NCI-H2171 treated with DMSO at 0.1 percent for 48 hours (cell line): ENCODE measurements at places on chromosomes 7 and 10.

GRCh38 chr7:28086198-28086597 is 94.4 kb downstream of the JAZF1 start:
- no peak for DNase-seq

DNA sequence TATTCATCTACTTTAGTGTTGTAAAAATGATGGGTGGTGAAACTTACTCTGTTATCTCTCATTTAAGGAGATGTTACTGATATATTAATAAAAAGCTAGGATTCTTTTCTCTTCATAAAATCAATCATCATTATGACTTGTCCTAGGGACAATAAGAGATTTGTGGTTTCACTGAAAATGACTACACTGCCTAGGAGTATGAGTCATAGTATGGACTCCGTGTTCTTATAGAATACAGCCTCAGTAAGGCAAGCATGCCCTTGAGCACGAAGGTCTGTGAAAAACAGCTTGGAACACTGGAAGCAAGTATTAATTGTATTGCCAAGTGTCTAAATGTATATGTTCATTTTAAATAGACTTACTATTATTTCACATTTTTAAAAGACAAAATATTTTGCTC is 749.2 kb upstream of the PCDH15 start:
- no peak for DNase-seq

DNA sequence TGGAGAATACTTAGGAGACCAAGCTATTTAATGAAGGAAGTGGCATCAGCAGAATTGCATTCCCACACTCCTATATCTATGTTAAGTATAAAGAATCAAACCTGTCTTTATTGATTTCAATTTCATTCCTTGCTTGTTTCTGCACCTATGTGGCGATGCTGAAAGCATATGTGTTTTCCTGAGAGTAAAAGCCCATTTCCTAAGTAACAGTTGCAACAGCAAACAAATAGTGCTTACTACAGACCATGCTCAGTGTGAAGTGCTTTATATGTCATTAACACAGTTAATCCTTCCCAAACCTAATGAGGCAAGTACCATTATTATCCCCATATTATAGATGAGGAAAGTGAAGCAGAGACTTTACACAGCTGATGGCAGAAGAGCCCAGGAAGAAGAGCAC is 552.1 kb downstream of the PARD3 start:
- DNase-seq = no peak

DNA sequence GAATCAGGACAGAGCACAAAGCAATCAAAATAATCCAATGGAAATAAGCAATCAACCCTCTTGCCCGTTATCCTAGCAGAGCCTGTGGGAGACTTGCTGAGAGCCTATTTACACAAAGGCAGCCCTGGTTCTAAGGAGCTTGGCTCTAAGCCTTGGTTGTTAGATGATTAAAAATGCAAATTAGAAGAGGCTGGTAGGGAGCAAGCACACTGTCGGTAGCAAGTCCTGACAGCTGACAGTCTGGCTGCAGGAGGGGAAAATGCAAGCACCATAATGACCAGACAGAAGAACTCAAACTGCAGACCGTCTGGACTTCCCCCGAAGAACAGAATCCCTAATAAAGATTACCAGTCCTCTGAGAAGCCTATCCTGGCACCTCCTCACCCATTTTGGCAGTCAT is 131.8 kb upstream of the CTTNBP2 start:
- DNase-seq = no peak

DNA sequence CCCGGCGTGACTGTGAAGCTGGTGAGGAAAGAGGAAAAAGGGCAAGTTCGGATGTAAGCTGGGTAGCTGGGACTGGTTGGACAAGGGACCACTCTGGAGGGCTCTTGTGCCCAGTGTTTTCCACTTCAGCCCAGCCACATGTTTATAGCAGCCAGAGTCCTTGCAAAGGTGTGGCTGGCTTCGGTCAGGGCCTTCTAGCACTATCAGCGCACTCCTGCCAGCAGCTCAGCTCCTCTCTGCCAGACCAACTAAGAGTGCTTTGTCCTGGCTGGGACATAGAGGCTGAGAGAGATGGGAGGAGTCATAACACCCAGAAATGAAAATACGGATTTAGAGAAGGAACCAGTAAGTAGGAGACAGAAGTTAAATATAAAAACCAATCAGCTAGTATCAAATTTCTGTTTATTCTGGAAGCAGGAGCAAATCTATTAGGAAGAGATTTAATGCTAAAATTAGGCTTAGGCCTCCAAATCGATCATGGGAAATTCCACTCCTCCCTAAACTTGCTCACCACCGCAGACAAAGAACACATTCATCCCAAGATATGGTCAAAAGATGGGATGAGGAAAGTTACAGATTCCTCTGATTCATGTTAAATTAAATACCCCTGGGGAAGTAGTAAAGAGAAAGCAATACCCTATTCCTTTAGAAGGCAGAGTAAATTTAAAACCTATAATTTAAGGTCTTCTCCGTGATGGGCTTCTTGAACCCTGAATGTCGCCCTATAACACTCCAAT is 135.0 kb downstream of the RALA start:
- no peak for DNase-seq

DNA sequence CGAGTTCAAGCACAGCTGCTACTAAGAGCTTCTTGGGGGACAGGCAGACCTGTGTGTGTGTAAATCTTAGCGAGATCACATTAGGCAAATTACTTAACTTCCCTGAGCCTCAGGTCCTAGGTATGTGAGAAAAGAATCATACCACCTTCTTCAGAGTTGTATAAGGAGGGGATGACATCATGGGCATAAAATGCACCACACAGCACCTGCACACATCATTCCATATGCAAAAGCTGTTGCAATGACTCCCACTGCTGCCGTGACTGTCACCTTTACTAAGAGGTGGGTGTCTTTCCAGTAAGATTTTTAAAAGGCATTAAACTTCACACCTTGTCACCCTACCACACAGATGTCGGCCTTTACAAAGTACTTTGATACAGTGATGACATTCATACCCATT is 146.0 kb downstream of the FANK1 start:
- no peak for DNase-seq

- DNase-seq = peak; percentile 14
These were observed at the start of gene IFIT3 for GRCh38 chr10:89327803-89328441. Gene IFIT3, plus strand, starts transcription at chr10:89327997. Its CDS starts 77 bp downstream, at chr10:89328074.

DNA sequence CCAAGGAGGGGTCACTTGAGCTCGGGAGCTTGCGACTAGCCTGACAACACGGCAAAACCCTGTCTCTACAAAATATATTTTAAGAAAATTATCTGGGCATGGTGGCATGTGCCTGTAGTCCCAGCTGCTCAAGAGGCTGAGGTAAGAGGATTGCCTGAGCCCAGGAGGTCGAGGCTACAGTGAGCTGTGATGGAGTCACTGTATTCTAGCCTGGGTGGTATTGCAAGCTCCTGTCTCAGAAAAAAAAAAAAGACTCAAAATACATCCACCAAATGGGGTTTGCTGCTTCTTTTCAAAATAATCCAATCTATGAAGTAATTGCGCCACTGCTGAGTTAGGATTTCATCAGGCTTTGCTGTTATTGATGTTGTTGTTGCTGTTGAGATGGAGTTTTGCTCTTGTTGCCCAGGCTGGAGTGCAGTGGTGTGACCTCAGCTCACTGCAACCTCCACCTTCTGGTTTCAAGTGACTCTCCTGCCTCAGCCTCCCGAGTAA is 11.1 kb upstream of the VIM start:
- DNase-seq = no peak

DNA sequence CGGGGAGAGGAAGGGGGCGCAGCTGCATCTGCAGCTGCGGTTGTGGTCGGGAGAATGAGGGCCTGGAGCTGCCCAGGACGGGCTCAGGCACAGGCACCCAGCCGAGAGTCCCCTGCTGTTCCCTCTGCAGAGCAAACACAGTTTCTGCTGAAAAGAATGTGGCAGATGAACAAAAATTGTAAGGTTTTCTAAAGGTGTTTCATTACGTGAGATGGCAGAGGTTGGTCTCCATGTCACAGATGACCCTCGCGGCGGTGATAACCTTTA is 456.2 kb downstream of the DNAJB6 start:
- DNase-seq = no peak

DNA sequence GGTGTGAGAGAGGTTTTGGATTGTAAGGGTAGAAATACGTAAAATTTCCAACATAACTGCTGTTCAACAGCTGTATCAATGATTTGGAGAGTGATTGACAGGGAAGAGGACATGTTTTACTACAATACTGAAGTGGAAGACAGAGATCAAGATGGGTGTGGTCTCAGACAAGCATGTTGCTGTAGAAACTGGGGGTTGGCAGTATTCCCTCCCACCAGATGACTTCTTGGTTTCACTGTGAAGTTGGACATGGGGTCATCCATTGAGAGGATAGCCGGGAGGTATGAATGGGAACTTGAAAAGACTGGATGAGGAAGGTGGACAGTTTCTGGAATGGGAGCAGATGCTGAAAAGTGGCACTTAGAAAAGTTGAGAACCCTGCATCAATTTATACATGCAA is 95.3 kb upstream of the HDAC9 start:
- no peak for DNase-seq

DNA sequence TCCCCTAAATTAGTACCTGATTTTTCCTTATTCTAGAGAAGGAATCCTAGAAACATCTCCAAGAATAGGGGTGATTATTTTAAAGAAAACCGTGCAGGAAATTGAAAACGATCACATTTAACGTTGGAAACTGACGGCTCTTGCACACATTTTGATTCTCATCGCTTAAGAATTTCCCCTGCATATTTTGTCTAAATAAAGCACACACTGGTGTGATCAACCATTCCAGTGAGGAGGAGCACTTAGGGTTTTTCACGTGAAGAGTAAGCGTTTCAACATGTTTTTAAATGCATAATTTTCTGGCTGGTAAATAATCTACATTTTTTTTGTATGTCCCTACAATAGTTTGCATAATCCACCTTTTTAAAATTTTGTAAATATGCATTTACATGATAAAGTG is 229.7 kb upstream of the PFKP start:
- no peak for DNase-seq

GRCh38 chr7:21616796-21617436 is 74.1 kb downstream of the DNAH11 start:
- DNase-seq = no peak

GRCh38 chr7:40978047-40978446 is 724.8 kb downstream of the INHBA start:
- DNase-seq = no peak

- DNase-seq = no peak
These were observed 1.4 kb upstream of the ZNF212 start for GRCh38 chr7:149238051-149238450.

GRCh38 chr10:119373294-119374102 is 166.1 kb downstream of the GRK5 start:
- DNase-seq = peak; percentile 50

- peak; percentile 74 for DNase-seq
These were observed 97.3 kb downstream of the PPP1R9A start for GRCh38 chr7:95004618-95005247.

DNA sequence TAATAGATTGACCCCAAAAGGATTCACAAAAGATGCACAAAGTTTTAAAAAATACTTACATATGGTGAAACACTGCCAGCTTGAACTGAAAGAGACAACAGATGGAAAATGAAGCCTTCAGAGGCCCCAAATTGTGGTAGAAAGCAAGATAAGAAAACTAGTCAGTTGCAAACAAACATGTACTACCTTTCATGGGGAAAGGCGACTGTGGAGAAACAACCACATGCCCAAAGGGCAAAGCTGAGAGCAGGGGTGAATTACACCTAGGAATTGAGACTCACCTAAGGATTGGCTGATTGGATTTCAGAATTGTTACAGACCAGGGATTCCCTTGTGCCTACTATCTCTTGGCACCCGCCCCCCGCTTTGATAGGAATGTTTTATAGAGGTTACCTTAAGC is 13.1 kb downstream of the EPC1 start:
- DNase-seq = no peak

DNA sequence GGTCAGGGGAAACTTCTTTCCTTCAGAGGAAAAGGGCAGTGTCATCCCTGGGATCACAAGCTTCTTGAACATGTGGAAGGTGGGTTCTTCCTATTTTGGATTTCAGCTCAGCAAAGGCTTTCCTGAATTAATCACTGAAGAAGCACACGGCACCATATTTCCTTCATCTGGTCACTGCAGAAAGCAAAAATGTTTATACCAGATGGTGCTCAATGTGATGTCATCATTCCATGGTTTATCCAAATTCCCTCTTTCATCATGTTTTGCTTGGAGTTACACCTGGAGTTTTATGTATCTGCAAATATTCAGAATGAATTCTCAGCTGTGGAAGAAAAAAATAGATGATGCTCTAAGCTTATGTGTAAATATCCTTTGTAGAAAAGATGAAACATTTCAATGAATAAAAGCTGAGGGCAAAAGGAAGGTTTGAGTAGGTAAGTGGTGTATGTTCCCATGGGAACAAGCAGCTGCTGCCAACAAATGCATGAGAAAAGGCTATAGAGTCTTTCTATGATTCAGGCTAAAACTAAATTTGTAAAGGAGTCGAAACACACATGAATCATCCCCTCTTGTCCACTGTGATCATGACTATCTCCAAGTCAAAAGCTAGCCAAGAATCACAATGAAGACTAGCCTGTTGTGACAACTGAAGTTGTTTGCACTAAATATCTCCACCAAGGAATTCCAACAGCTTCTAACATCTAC is 26.9 kb upstream of the BPGM start:
- DNase-seq = peak; percentile 28

DNA sequence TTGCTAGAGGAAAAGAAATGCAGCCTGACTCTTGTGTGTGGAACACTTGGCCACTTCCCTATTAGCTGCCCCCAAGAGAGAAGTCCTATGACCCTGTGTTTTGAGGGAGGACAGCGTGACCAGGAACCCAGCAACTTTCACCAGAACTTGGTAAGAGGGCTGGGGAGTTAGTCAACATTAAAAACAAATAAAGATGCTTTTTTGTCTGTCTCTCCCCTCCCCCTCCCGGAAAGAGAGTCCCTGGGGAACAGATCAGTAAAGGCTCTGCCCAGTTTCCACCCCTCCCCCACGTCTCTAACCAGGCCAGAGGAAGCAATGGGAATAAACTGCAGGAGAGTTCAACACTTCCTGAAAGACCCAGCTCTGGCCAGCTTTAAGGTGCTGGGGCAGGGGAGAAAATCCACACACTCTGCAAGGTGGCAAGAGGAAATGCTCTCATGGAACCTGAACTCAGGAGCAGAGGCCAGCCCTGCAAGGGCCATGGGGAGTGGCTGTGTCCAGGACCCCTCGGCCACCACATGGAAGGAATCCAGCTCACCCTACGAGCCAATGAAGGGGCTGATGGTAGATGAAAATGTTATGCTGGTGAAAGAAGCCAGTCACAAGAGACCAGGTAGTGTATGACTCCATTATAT is 21.5 kb downstream of the SH3PXD2A start:
- DNase-seq = no peak

DNA sequence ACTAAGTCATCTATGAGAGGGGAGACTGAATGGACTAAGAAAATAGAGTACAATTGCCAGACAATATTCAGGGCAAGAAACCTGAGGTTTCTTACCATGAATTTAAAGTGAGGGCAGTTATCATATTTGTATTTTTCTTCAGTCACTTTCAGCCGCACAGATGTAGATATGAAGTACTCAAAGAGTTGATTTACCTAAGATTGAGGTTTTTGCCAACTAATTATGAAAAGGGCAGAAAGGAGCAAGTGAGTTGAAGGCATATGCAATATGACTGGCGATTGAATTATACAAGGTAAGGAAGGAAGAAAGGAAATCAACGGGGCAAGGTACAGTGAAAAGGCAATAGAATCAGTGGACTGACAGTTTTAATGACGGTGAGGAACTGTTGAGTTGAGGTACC is 17.8 kb downstream of the CNOT4 start:
- DNase-seq = no peak
